ENCODE measurements at places on chromosomes 13 and 19.
A peak's percentile ranks its signal among the peaks of the same experiment; 100 is the strongest.

DNA sequence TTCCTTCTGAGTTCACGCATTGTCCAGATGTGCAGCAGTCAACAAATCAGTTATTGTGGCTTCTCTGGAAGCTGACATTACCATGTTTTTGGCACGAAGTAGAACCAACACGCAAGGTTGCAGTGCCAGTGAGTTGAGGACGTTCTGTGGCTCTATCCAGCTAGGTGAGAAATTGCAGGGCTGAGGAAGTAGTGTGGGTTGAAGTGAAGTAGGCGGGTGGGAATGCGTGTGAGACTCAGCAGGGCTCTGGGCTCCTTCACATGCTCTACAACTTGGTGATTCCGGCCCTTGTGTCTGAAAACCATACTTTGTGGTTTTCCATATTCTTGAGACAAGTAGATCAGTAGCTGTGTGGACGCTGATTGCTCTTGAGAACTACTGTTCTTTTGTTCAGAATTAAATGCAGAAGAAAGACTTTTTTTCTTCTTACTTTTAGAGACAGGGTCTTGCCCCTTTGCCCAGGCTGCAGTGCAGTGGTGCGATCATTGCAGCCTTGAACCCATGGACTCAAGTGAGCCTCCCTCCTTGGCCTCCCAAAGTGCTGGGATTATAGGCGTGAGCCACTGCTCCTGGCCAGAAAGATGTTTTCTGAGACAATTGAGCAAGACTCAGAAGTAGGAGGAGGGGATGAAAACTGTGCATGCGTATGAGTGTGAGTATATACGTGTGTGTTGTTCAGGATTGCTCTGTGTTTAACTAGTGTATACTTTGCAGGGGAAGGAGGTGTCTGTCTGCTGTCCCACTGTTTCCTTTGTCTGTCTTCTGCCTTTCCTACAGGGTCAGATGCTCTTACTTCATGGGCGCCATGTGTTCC is 46.2 kb downstream of the GATAD2A start:
- DNase-seq = peak; percentile 46

DNA sequence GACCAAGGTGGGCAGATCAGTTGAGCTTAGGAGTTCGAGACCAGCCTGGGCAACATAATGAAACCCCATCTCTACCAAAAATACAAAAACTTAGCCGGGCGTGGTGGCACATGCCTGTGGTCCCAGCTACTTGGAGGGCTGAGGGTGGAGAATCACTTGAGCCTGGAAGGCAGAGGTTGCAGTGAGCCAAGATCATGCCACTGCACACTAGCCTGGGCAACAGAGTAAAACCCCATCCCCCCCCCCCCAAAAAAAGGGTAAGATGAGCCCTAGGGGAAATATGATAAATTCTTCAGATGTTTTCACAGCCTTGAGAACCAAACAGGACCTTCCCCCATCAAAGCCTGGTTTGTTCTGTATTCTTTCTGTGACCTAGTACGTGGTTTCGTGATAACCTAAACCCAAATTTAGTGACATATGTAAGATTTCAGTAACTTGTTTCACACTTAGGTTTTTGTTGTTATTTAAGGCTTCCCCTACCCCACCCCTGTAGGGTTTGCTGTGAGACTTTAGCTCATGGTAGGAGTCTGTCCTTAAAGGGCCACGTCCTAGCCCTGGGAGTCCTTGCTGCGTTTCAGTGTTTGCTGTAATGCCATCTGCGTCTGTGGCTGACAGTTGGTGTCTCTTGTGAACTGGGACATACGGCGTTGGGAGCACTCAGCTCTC is 49.6 kb downstream of the MYO9B start:
- peak; percentile 41 for DNase-seq

DNA sequence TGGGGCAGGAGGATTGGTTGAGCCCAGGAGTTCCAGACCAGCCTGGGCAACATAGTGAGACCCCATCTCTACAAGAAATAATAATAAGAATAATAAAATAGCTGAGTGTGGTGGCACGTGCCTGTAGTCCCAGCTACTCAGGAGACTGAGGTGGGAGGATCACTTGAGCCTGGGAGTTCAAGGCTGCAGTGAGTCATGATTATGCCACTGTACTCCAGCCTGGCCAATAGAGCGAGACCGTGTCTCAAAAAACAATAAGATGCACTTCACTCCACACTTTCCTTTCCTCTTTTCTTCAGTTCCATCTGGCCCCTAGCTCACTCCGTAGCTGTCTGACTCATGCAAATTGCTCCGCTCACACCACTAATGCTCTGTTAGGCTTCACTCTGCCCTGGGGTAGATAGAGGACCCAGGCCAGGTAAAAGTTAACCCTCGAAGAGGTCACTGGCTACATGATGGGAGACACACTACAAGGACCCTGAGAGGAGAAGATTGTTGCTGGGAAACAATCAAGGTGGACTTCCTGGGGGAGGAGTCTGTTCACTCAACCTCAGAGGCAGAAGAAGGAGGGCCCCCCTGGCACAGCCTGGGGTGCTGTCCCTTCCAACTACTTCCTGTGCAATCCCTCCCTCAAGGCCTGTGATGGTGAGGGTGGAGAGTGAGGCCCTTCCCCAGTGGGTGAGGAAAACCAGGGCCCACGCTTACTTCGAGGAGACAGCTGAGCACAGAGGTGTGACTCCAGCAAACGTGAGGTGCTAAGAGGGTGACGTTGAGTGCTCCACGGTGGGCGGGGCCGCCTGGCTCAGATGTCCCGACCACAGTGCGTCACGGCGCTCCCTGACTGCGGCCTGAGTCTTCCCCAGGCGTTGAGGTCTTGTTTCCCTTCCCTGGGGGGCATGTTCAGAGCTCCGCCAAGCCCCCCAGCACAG is 8.8 kb upstream of the TNFSF9 start:
- peak; percentile 54 for DNase-seq

DNA sequence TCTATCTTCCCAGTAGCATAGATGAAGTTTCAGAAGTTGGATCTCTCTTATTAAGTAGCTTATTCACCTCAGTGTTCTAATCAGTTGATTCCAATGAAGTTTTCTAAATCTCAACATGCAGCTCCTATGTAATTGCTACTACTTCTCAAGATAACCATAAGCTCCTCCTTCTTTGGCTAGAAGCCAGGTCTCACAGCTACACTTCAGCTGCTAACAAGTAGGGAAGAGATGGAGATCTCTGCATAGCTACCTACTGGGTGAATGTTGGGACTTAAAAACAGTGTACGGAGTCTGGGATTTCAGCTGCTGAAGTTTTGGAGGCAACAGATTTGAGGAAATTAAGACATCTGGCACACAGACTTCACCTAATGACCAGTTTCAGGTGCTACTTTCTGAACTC is 661.0 kb downstream of the SLITRK1 start:
- DNase-seq = no peak

GRCh38 chr13:99992949-99993351 is 11.4 kb downstream of the ZIC2 start:
- DNase-seq = no peak

DNA sequence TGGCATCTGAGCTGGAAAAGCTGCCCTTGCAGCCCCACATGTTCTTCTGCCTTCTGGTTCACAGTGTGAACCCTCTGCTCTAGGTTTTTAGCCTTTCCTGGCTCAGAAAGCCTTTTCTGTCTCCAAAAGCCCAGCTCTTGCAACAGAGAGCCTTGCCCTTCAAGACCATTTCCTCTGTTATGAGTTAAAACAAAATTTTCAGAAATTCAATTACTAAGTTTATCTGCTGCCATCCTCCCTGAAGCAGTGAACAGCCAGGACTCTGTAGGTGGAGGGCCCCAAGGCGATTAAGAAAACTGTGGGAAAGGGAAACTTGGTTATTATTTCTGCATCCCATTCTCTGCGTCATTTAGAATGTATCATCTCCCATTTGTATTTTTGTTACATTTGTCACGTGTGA is 18.8 kb downstream of the FAM124A start:
- DNase-seq = no peak

DNA sequence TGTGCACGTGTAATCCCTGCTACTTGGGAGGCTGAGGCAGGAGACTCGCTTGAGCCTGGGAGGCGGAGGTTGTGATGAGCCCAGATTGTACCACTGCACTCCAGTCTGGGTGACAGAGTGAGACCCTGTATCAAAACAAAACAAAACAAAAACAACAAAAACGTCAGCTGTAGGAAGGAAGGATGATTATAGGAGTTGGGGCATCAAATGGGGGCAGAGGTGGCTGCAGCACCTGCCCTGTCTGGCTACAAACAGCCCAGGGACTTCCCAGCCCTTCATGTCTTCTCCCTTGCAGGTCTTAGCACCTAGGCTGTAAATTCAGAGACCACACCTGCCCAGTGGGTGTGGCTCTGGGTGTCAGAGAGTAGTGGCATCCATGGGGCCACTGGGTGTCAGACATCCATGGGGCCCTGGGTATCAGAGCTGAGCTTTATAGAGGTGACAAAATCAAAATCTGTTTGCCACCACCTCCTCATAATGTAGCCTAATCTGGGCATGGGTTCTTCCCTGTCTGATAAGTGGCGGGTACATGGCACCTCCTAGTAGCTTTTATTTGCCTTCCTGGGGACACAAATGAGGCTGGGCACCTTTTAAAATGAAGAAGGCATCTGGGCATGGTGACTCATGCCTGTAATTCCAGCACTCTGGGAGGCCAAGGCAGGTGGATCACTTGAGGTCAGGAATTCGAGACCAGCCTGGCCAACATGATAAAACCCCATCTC is 4.7 kb upstream of the B3GNT3 start:
- DNase-seq = no peak

GRCh38 chr13:65606622-65607021 is 1623.5 kb downstream of the PCDH9 start:
- DNase-seq = no peak

GRCh38 chr19:50728084-50728737 is 5.0 kb downstream of the CLEC11A start:
- peak; percentile 71 for DNase-seq

GRCh38 chr19:3783660-3784584 is 2.3 kb downstream of the MATK start:
- DNase-seq = peak; percentile 44

- DNase-seq = no peak
Observed at GRCh38 chr19:41588497-41589209, 12.7 kb downstream of the CEACAM21 start.

DNA sequence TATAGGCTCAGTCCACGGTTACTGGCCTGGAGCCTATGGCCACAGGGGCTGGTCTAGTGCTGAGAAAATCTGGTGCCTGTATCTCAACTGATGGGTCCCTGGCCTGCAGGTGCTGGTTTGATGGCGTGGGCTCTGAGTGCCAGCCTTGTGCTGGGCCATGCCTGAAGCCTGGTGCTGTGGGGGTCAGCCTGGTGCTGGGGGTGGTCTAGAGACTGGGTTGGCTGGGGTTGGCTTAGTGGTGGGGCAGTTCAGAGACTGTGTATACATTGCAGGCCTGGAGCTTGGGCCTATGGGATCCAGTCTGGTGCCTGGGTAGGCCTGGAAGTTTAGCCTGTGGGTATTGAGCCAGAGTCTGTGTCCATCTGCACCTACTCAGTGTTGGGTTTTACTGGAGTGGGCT is 36.4 kb downstream of the SLC10A2 start:
- no peak for DNase-seq

GRCh38 chr13:27622102-27622820 is 569 bp downstream of the POLR1D start:
- DNase-seq = no peak

DNA sequence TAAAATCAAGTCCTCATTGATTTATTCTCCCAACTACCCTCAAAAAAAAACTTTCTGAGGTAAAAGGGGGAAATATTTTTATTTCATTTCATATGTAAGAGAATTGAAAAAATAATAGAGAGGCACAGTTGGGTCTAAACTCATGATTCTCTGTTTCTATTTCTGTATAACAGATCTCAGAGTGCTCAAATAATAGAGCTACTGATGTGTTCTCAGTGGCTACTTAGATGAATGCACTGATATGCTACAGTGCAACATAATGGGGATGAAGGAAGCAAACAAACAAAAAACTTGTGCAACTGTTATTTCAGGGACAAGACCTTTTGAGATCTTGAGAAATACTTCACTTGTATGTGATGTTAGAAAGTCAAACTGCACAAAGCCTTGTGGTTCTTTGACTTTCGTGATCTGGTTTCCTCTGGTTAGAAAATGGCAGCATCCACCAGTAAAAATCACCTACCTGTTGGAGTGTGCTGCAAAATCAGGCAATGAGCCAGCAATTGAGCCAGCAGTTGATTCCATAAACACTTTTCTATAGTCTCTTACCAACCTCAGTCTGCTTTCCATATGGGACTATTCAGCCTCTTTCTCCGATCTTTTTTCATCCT is 9.7 kb upstream of the DACH1 start:
- no peak for DNase-seq

DNA sequence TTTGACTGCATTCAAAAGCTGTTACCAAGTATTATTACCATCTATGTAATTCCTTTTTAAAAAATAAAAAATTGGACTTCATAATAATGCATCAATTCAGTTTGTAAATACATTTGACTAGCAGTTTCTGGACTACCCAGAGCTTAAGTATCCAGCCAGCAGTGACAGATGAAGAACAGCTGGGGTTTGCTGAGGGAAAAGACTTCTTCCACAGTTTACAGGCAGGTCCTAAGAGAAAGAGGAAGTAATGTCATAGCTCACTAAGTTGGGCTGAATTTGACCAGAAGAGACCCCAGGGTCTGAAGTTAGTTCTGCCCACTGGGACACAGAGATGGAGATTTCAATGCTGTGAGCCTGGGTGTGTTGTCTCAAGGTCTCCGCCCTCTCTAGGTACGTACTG is 96.4 kb downstream of the MBNL2 start:
- no peak for DNase-seq

DNA sequence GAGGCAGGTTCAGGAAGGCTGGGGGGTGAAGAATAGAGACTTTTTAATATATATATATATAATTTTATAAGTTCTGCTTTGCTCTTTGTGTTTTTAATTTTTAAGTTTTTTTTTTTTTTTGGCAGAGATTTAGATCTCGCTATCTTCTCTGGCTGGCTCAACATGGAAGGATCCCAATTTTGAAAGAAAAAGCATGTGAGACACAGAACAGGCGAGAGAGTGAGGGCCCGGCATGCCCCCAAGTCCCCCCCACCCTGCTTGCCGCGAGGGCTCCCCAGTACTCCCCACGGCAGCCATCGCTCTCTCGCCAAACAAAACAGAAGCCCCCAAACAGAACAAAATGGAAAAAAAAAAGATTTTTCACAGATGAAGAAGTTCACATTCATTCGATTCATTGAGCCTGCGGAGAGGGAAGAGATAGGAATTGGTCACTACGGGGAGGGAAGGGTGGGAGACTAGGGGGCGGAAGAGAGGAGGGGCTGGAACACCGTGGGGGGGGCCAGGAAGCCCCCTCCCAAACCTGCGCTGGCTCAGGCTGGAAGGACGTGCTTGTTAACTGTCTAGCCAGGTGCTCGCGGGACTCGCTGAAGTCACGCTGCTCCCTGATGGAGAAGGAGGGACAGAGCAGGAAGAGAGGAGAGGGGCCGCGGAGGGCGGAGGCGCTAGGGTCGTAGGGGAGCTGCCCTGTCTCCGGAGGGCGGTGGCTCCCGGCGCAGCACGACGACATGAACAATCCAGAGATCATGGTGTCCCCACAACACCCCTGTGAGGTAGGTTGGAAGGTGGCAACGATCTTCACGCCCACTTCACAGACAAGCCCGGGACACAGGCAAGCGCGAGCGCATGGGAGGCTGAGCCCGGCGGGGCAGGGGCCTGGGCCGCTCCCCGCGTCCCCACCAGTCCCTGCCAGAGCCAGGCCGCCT is 10.6 kb downstream of the KHSRP start:
- DNase-seq = no peak

GRCh38 chr13:65650321-65650720 is 1579.8 kb downstream of the PCDH9 start:
- DNase-seq = no peak

GRCh38 chr19:38142176-38143035 is 81.6 kb downstream of the DPF1 start:
- DNase-seq = peak; percentile 36

GRCh38 chr19:50607874-50608785 is 31.6 kb downstream of the SYT3 start:
- DNase-seq = peak; percentile 77
